GM13977 (cell line): ENCODE measurements at places on chromosomes 5 and 9.
A peak's percentile ranks its signal among the peaks of the same experiment; 100 is the strongest.

GRCh38 chr5:27706832-27707231 is 668.4 kb upstream of the CDH9 start:
- DNase-seq = no peak

GRCh38 chr5:115583474-115583873 is 18.8 kb downstream of the TICAM2 start:
- DNase-seq = no peak

DNA sequence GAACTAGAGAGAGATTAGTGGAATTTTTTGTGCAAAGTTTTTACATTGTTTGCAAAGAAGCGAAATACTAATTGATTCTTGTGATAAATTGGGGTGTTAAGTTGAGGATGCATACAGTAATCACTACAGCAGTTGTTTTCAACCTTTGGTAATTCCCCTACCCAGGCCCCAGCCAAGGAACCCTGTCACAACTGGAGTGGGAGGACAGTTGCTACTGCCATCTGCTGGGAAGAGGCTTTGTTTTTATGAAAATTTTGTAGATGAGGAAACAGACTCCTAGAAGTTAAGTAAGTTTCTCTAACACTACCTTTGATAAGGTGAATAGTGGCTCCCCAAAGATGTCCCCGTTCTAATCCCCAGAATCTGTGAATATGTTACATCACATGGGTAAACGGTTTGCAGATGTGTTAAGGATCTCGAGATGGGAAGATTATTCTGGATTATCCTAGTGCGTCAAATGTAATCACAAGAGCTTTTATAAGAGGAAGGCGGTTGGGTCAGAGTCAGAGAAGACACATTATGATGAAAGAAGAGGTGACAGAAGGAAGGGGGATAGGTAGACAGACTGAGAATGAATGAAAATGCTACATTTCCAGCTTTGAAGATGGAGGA is 34.0 kb upstream of the PPP1R2B start:
- DNase-seq = peak; percentile 48

GRCh38 chr5:177444106-177445051 is 2.2 kb upstream of the PRR7 start:
- DNase-seq = no peak

- no peak for DNase-seq
These were observed 15.3 kb downstream of the C9orf152 start for GRCh38 chr9:110192531-110193261.

DNA sequence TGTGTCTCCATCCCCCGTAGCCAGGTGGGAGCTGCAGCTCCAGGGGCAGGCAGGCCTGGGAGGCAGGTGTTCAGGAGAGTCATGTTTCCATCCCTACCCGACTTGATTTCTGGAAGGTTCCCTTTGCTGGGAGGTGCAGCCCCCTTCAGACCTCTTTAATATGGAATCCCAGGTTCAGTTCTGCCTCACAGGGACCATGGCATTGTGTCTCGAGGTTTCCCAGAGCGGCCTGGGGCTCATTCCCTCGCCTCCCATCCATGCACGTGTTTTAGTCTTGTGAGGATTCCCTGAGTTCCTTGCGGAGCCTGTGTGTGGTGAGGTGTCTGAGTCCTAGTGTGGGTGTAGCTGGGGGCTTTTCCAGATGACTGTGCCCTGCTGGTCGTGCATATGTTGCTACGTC is 16.5 kb upstream of the AHRR start:
- no peak for DNase-seq

- DNase-seq = peak; percentile 16
These were observed 57.2 kb upstream of the RNF130 start for GRCh38 chr5:180128671-180129261.

DNA sequence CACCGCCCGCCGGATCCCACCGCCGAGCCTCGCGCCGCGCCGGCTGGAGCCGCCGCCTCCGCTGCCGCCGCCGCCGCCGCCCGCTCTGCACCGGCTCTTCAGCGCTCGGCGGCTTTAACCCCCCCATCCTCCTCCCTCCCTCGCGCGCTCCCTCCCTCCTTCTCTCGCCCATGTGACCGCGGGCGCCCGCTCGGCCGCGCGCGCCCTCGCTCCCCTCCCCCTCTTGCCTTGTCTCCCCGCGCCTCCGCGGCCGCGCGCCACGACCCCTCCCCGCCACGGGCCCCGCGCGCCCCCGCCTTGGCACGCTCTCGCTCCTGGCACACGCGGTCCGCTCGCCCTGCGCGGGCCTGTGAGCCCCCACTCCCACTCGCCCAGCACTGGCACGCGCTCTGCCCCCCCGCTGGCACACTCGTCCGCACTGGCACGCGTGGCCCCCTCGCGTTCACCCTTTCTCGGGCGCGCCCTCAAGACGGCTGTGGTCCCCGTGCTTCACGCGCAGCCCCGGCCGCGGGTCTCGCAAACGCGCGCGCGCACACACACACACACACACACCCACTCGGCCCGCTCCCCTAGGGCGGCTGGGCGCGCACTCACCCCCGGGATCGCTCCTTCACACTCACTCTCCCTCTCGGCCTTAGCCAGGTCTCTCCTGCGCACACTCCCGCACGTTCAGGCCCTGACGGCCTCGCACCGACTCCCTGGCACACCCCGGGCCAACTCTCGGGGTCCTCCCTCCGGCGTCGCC is at the start of gene CNTFR:
Gene CNTFR (minus strand): TSS at position 89 of the 745 bp plus-strand sequence. CDS start 20,743 bp downstream, outside the sequence.
- no peak for DNase-seq

DNA sequence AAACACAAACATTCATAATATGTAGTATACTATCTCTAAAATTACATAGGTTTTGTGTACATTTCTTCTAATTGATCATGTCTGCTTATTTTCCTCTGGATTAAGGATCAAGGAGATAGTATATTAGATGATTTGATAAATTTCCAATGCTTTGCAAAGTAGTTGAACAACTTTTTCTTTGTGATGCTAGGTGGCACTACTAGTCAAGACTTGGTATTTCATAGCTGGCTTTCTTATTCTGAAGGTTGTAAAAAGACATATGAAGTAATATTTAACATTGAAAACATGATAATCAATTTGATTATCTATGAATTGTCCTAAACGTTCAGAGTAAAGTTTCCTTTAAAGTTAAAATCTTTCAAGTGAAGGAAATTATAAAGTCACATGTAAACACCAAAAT is 106.1 kb upstream of the FGF10 start:
- no peak for DNase-seq

- DNase-seq = no peak
These were observed 587.0 kb downstream of the CDH18 start for GRCh38 chr5:19401032-19401431.

DNA sequence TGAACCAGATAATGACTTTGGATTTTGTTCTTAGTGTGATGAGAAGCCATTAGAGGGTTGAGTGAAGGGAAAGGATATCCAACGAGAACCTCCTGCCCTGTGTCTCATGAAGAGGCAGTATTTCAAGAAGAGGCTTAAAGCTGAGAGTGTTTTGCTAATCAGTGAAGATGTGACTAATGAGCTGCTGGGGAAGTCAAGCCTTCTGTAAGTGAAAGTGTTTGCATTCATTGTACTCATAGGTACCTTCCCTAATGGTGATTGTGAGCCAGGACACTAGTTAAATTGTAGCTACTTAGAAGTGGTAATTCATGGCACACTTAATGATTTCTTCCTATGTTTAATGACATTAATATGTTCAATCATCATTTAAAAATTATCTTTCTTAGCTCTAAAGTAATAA is 23.7 kb downstream of the PIP5K1B start:
- peak; percentile 19 for DNase-seq

- DNase-seq = no peak
These were observed 22.7 kb upstream of the UBLCP1 start for GRCh38 chr5:159240301-159240870.
